Stimulated activated CD4-positive, alpha-beta T cell treated with anti-CD3 and anti-CD28 coated beads, Interleukin-4, amount 100 ng/mL, for 24 hours (primary cell): ENCODE measurements at places on chromosomes 4 and X.

DNA sequence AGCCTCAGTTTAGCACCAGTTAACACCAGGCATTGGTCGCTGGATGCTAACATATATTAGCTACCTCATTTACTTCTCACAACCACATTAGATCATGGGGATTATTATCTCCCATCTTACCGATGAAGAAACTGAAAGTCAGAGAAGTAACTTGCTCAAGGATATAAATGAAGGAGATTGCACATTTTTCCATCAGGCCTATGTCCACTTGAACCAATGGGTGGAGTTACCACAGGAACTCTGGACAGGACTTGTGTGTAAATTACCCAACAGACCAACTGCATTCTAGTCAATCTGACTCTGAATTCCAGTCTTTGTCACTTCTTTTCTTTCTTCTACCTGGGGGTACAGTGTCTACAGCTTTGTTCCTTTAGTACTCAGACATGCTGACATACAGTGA lies 1.8 kb downstream of the LNX1 start:
- DNase-seq = no peak

DNA sequence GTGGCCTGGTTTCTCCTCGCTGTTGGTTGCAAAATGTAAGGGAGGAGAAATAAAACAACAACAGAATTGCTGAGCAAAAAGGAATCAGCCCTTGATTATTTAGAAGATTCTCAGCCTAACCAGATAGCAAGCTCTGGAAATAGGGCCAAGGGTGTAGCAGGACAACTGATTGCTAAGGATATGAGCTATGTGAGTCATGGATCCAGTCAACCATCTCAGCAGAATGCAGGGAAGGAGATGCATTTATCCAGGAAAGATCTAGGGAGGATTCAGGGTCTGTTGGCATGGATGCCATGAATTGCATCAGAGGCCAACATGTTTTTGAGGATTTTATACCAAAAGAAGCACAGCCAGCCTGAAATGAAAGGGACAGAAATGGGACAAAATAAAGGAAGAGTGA lies 2.2 kb upstream of the XAGE3 start:
- no peak for DNase-seq

DNA sequence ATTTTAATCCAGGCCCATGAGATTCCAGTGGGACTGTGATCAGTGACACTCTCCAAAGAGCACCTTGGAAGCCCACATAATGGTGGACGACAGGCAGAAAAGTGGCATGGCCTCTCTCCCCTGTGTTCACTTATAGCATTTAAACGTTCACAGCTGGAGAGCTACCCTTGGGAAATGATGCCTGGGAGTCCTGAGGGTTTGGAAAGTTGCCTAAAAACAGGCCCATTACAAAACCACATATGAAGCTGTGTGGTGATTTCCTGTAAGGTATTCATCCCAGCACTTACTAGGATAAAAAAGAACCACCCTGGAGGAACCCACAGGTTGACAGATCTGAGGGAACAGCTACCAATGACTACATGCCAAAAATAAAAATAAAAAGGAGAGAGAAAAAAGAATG lies 193.2 kb downstream of the RASL11B start:
- no peak for DNase-seq

- no peak for DNase-seq
These were observed 81.1 kb downstream of the SUPT20HL2 start for GRCh38 chrX:24232796-24233195.

DNA sequence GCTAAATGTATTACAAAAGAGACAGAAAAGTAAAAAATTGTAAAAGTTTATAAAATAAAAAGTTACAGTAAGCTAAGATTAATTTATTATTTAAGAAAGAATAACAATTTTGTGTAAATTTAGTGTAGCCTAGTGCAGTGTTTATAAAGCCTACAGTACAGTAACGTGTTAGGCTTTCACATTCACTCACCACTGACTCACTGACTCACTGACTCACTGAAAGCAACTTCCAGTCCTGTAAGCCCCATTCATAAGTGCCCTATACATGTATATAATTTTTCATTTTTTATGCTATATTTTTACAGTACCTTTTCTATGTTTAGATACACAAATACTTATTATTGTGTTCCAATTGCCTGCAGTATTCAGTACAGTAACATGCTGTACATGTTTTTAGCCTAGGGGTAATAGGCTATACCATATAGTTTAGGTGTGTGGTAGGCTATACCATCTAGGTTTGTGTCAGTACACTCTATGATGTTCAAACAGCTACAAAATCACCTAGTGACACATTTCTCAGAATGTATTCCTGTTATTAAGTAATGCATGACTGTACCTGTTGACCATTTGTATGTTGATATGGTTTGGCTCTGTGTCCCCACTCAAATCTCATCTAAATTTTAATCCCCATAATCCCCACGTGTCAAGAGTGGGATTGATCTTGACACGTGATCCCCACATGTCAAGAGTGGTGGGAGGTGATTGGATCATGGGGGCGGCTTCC lies 57.9 kb downstream of the CFAP299 start:
- peak; percentile 33 for DNase-seq

- DNase-seq = no peak
These were observed 46.6 kb upstream of the PHF8 start for GRCh38 chrX:54090880-54091279.

DNA sequence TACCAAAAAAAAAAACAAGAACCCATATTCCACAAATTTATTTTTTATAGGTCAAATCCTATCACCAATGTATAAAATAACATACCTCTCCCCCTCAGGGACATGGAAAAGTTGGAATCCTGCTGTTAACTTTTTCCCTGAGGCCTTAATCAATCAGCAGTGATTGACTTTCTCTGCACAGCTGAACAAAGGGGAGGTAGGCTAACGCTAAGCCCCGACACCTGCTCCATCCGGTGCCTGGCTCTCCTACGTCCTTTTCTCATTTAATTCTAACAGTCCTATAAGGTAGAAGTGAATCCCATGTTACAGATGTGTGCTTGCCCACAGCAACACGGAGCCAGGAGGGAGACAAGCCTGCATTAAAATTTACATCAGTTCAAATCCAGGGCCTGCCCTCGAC lies 2.8 kb downstream of the CENPU start:
- no peak for DNase-seq

- no peak for DNase-seq
These were observed 132.1 kb upstream of the SLC4A4 start for GRCh38 chr4:71206763-71207162.

GRCh38 chr4:11415409-11416070 lies 13.2 kb downstream of the HS3ST1 start:
- no peak for DNase-seq

DNA sequence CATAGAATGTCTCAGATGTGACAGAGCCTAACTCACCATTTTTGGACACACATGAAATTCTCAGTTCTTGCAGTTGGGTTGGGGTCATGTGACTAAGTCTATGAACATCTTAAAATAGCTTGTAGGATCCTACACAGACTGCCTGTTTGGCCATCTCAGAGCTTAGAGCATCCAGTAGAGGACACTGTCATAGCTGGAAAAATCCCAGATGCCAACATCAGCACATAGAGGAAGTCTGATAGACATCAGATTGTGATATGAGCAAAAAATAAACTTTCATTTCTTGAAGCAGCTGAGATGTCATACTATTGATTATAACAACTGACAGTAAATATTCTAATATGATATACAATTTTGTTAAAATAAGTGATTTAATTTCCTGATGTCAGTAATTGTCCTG lies 207.1 kb downstream of the TRAM1L1 start:
- DNase-seq = no peak

DNA sequence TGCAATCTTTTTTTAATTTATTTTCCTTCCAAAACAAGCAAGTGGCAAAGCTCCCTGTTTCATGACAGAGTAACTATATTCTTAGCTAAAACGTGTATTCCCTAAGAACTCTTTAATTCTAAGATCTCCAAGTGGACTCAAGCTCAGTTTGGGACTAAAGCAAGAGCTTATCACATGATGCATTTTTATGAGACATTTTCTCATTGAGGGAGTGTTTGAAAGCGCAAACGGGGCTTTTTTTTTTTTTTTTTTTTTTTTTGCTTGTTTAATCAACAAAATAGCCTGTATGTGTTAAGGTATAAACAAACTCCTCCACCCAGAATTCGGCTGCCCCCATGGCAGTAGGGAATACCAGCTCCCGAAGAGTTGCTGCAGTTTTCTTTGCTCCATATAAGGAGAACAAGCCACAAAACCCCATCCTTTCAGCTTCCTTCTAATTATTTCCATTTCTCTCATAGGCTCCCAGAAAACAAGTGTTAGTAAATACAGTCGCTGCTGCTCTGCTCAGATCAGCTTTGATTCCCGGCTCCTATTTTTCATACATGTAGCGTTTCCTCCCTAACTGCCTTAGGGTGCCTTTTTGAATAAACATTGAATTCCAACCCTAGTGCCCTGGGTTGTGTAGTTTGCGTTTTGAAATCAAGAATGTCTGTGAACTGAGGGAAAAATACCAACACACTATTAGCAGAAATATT lies 669 bp upstream of the PPARGC1A start:
- no peak for DNase-seq

- DNase-seq = no peak
These were observed 171.0 kb upstream of the RPS6KA3 start for GRCh38 chrX:20437683-20438082.

GRCh38 chrX:121221322-121221977 lies 174.0 kb downstream of the GLUD2 start:
- DNase-seq = no peak

GRCh38 chr4:48780865-48781214 lies 761 bp upstream of the FRYL start:
- DNase-seq = peak; percentile 46

- no peak for DNase-seq
These were observed 42.1 kb upstream of the MAGEA4 start for GRCh38 chrX:151870602-151871001.

GRCh38 chr4:107640878-107641277 lies 79.2 kb downstream of the PAPSS1 start:
- no peak for DNase-seq

DNA sequence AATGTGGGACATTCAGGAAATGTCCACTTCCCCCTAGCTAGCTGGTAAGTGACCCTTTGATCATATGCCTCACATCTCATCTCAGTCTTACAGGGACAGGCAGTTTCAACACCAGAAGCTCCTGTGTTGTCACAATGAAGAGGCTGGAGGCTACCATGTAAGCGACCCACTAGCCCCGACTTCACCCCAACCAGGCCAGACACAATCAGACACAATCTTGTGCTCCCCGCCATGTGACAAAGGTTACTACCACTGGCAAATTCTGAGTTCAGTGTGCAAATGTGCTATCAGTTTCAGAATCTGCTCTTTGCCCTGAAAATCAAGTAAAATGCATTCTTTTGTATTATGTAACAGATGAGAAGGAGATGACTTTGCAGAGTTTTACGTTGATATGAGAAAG lies 56.9 kb upstream of the STS start:
- DNase-seq = no peak

GRCh38 chr4:174198828-174199227 lies 84.6 kb downstream of the FBXO8 start:
- DNase-seq = no peak

- DNase-seq = no peak
These were observed 283.6 kb downstream of the CFAP299 start for GRCh38 chr4:80619070-80619674.

DNA sequence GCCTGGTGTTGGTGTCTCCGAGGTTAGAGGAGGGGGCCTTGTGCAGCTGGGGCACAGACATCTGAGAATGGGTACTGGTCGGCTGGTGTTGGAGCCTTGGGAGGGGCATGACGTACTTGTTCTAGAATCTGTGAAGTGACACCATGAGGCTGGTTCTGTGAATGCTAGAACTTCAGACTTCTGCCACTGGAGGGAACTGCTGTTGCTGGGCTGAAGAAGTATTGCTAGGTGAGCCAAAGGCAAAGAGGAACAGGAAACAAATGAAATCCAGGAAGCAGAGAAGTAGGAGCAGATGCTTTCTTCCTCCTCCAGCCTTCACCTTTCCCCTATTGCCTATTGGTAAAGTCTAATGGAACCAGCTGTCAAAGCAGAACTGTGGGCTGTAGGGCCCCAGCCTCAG lies 120.9 kb upstream of the DDIT4L start:
- DNase-seq = no peak

DNA sequence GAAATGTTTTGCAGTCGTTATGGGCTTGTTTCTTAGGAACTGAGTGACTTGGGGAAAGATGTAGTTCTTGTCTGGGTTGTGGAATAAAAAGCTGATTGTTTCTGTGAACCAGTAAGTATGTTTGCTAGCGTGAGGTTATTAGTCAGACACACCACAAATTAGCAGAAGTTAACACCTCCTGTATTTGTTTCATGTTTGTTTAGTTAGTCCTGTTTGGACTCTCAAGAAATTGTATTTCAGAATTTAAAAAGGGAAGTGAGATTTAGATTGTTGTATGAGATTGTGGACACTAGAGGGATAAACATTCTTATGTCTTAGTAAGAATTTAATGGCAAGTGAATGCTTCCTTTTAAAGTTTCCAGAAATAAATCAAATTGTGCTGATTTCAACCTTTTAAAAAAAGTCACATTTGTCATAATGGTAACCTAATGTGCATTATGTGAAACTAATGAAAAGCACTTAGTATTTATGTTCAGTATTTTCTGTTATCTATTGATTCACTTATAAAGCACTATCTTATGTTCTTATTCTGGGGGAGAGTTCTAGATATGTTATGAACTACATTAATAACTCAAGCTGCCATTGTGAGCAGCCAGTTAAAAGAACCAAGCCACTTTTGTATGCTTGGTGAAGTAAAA lies 25.6 kb downstream of the ATP10D start:
- no peak for DNase-seq

DNA sequence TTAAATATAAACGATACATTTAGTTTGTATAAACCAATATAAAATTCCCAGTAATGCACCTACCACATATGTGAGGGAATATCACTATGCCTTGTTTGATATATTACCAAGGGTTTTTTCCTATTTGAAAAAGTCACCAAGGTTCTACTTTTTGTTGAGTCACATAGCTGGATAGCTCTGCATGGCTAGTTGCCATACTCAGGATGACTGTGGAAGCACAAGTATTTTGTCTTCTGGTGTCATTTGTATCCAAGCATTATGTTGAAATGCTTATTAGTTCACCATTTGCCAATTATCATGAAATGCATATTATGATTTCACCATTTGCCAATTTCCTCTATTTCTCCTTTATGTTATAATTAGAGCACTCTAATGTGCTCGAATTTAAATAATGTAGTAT lies 162.7 kb upstream of the TTC29 start:
- DNase-seq = no peak
